ENCODE measurements at places on chromosomes 7 and 10.

DNA sequence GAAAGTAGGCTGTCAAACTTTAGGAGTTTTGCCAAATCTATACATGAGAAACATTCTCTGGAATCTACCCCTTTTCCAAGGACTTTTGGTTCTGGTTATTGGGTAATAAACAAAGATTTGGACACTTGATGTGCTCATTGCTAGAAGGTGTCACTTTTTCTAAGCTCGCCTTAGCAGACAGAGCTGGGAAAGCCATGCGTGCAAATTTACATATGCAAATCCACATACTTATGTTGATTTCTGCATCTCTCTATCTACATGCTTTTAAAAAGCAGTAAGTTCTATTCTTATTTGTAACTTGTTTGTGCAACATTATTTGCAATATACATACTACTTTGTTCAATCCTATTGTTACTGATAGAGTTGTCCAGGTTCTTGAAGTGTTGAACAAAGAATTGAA, 22.5 kb upstream of the GIMAP6 start:
- no peak for DNase-seq

DNA sequence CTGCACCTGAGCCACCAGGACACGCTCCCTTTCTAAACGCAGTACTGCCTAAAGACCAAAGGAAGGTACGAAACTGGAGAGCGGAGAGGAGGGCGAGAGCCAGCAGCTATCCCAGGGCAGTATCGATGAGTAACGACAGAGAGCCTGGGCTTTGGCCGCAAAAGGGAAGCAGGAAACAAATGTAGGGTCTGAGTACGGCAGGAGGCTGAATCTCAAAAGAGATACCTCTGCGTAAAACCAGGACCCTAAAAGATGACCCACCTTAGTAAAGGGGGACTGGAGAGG, 20.4 kb downstream of the PARP12 start:
- no peak for DNase-seq

GRCh38 chr10:101778151-101778780, 2.4 kb upstream of the FGF8 start:
- no peak for DNase-seq

- no peak for DNase-seq
These were observed 23.7 kb downstream of the ABCC2 start for GRCh38 chr10:99806091-99806490.

- no peak for DNase-seq
These were observed 2.4 kb downstream of the FAS start for GRCh38 chr10:88992921-88993524.

GRCh38 chr7:20075992-20076820, 141.0 kb downstream of the MACC1 start:
- no peak for DNase-seq

DNA sequence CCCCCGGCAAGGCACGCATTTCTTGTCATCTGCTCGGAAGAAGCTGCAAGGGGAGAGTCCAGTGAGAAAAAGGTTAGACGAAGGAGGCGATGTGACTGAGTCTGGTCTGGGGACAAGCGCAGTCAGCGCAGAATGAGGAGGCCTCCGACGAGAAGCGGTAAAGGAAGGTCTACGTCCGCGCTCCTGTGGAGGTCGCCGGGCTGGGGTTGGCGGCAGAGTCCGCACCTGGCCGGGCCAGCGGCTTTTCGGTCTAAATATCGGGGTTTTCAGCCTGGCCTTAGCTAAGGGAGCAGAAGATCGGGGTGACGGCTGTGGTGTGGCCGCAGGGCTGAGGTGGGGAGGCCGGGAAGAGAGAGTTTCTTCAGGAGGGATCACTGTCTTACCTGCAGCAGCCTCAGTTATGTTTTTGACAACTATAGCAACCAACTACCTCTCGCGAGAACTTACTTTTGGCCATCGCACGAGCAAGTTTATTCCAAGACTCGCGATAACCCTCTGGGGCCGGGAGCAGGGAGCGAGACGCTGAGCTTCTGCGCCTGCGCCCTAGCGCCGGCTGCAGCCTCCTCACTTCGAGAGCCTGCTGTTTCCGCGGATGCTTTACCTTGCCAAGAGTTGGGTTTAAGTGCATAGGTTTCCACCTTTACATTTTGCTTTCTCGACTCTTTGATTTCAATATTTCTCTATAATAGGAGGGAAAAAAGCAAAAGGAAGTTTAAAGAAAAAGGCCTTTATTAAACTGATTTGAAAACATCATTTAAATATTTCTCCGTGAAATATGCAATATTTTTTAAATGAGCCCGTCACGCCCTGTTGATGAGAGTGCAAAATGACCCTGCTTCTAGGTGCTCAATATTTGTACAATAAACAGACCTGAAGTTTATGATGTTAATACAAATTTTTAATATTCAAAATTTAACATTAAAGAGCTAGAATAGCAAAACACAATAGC, at the start of gene CFAP70:
CFAP70 (minus strand) TSS at position 534 of the 949 bp plus-strand sequence. CDS start 4,068 bp downstream, outside the sequence.
- peak; percentile 99 for DNase-seq

- DNase-seq, result no peak
These were observed 79.8 kb upstream of the PTN start for GRCh38 chr7:137423321-137423720.

- no peak for DNase-seq
These were observed 11.6 kb downstream of the NAMPT start for GRCh38 chr7:106273009-106273668.

DNA sequence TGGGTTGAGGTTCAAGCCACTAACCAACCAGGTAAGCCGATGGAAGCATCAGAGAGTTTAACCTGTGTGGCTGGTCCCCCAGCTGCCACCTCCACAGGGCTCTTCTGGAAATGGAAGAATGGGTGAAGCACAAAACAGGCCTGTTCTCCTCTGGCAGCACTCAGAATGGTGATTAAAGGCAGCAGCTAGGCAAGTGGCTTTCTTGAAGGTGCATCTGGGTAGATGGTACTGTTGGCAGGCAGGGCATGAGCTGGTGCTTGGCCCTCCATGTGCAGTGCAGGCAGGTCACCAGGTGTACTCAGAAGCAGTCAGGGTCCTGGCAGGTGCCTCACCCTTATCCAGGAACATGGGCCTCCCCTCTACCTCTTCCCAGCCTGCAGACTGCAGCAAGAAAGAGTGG, 11.5 kb downstream of the AKR1E2 start:
- DNase-seq, result no peak

GRCh38 chr10:23558361-23558799, 119.5 kb downstream of the OTUD1 start:
- no peak for DNase-seq

GRCh38 chr10:97869091-97870042, 19.7 kb downstream of the GOLGA7B start:
- DNase-seq, result peak; percentile 95

GRCh38 chr7:153401795-153402720, 642.5 kb downstream of the ACTR3B start:
- no peak for DNase-seq

GRCh38 chr10:86684331-86685097, 16.2 kb downstream of the LDB3 start:
- DNase-seq, result peak; percentile 11

DNA sequence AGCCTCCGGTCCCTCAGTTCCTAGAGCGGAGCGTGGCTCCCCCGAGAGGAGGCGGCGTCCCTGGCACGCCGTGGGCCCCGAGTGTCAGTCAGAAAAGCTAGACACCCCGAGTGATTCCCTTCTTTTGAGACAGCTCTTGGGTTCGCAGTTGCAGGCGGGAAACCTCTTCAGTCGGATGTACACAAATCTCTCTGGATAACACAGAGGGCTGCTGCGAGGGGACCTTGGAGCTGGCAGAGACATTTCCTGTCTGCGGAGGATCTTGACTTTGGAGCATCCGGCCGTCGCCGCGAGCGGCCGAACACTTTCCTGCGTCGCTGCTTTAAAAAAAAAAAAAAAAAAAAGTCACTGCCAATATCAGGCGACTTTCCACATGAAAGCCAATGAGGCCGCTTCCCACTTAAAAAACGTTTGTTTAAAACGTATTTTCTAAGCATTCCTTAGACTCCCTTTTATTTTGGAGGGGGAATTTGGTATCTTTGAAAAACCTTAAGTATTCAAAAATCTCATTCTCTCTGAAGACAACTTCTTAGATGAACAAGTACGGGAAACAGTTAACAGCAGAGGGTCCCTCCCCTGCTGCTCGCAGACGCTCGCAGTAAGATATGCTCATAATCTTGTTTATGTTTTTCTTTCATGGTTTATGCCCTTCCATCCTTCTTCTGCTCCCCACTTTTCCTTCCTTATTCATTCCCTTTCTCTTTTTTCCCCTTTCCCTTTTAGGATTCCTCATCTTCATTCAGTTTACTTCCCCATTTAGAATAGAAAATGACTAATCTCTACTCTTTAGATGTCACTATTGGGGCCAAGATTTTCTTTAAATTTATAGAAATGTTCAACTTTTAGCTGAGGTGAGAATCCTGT, 10.0 kb downstream of the HHEX start:
- DNase-seq, result peak; percentile 77

- DNase-seq, result no peak
These were observed 132.6 kb downstream of the SEMA3D start for GRCh38 chr7:85054306-85054705.

DNA sequence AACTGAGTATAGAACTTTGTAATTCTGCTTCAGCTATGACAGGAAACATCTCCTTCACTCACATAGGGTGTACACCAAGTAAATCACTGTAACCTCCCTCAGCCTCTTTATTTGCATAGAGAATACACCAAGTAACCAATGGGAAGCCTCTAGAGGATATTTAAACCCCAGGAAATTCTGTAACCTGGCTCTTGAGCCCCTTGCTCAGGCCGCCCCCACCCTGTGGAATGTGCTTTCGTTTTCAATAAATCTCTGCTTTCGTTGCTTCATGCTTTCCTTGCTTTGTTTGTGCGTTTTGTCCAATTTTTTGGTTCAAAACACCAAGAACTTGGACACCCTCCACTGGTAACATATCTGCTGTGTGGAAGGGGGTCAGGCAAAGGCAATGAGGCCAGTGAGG, 60.2 kb downstream of the CLRN3 start:
- peak; percentile 7 for DNase-seq

DNA sequence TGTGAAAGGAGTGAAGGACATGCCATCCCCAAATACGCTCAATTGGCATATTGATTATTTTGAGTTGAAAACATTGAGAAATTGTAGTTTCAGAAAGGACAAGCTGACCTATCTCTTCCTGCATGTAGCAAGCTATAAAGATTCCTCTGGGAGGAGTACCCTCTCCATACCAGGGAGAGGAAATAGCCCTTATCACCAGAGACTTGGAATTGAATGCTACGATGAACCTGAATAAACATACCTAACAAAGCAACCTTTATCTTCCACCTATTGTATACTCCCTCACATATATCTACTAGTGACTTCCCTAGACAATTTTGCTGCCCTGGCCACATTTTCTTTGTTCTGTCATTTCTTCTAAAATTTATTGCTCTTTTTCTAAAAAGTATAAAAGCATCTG, 150.2 kb upstream of the EEPD1 start:
- no peak for DNase-seq

DNA sequence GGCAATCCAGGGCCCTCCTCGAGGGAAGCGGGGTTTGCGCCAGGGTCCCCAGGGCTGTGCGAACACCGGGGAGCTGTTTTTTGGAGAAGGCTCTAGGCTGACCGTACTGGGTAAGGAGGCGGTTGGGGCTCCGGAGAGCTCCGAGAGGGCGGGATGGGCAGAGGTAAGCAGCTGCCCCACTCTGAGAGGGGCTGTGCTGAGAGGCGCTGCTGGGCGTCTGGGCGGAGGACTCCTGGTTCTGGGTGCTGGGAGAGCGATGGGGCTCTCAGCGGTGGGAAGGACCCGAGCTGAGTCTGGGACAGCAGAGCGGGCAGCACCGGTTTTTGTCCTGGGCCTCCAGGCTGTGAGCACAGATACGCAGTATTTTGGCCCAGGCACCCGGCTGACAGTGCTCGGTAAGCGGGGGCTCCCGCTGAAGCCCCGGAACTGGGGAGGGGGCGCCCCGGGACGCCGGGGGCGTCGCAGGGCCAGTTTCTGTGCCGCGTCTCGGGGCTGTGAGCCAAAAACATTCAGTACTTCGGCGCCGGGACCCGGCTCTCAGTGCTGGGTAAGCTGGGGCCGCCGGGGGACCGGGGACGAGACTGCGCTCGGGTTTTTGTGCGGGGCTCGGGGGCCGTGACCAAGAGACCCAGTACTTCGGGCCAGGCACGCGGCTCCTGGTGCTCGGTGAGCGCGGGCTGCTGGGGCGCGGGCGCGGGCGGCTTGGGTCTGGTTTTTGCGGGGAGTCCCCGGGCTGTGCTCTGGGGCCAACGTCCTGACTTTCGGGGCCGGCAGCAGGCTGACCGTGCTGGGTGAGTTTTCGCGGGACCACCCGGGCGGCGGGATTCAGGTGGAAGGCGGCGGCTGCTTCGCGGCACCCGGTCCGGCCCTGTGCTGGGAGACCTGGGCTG, 26.0 kb downstream of the PRSS2 start:
- no peak for DNase-seq

- DNase-seq, result no peak
These were observed 48.9 kb downstream of the PUS7 start for GRCh38 chr7:105473163-105473562.

- no peak for DNase-seq
These were observed 164.2 kb downstream of the DGKI start for GRCh38 chr7:137682596-137682995.

DNA sequence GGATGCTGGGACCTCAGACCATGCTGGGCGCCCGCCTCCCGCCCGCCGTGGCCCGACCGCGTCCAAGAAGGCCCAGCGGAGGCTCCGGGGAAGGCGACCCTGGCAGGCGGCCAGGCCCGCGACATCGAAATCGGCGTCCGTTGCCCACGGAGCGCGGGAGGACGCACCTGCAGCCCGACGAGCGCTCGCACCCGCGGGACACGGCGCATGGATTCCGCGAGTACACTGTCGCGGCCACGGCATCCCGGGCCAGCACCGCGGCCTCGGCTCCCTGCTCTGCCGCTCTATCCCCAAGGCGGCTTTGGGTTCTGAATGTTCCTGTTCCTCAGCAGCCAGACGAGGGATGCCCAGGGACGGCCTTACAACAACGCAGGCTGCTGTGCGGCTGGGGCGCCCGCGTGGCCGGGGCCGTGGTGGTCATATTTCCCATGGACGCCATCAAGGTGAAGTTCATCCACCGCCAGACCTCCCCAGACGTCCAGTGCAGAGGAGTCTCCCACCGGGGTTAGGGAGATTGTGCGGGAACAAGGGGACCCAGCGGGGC, 67.5 kb upstream of the ZNF722 start:
- DNase-seq, result no peak

- no peak for DNase-seq
These were observed 248.7 kb downstream of the FZD1 start for GRCh38 chr7:91512958-91513357.

DNA sequence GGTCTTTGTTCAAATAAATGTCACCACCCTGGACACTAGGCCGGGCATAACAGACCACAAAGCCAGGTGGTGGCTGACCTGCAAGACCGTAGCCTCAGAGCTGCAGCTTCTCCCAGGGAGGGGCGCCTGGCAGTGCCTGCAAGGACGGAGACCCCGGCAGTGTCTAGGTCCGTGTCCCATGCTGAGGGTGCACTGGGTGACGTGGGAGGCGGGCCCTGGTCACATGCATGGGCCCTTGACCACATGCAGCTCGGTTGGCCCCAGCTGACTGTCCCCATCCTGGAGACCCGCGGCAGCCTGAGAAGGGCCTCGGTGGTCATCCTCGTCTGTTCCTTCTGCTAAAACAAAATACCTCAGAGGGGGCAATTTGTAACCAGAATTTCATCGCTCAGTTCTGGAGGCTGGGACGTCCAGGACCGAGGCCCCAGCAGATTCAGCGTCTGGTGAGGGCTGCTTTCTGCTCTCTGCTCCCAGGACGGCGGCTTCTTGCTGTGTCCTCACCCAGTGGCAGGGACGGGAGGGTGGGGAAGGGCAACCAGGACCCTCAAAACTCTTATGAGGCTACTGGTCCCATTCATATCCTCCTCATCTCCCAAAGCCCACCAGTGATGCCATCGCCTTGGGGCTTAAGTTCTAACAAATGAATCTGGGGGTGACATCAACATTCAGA, 36.8 kb downstream of the PWWP2B start:
- no peak for DNase-seq

GRCh38 chr7:37070031-37070430, 345.7 kb upstream of the AOAH start:
- DNase-seq, result no peak

GRCh38 chr7:84975586-84976185, 211.2 kb downstream of the SEMA3D start:
- DNase-seq, result no peak

Measured in ACHN (cell line).